ENCODE measurements at places on chromosomes 6 and 20. TPM values are rescaled to one million over a fixed set of nuclear protein-coding genes. Genes with fewer than 3 reads are reported as not detected.

GRCh38 chr6:22108199-22108598 lies 188.6 kb downstream of the PRL start:
- DNase-seq, result no peak

- no peak for DNase-seq
These were observed 290.9 kb downstream of the FARS2 start for GRCh38 chr6:5552243-5552642.

MAP7 gene
- 1.5 TPM for total RNA-seq

DNA sequence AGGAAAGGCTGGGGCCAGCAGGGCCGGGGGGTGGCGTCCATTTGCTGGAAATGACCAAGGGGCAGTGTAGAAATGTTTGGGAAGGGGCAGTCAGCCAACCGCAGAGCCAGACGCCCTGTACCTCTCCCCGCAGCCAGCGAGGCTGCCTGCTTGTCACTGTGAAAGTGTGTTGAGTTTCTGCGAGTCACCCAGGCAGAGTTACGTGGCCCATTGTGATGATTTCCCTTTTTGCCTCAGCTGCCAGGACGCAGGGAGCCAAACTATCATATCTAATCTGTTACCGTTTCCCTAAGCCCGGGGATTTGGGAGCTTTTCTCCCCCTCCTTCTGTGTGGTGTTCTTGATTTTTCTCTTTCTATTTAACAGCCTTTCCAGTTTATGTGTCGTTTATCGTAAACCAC lies 67.9 kb upstream of the STX16 start:
- DNase-seq, result peak; percentile 55

- no peak for DNase-seq
These were observed 16.6 kb upstream of the SCML4 start for GRCh38 chr6:107840636-107841274.

GRCh38 chr6:135904666-135905065 lies 53.2 kb downstream of the PDE7B start:
- DNase-seq, result no peak

HLA-DRA gene
- 94.0 TPM for total RNA-seq

TP53INP2 gene
- 117 TPM for total RNA-seq

- DNase-seq, result no peak
These were observed 532.2 kb downstream of the CDH26 start for GRCh38 chr20:60490217-60491050.

DNA sequence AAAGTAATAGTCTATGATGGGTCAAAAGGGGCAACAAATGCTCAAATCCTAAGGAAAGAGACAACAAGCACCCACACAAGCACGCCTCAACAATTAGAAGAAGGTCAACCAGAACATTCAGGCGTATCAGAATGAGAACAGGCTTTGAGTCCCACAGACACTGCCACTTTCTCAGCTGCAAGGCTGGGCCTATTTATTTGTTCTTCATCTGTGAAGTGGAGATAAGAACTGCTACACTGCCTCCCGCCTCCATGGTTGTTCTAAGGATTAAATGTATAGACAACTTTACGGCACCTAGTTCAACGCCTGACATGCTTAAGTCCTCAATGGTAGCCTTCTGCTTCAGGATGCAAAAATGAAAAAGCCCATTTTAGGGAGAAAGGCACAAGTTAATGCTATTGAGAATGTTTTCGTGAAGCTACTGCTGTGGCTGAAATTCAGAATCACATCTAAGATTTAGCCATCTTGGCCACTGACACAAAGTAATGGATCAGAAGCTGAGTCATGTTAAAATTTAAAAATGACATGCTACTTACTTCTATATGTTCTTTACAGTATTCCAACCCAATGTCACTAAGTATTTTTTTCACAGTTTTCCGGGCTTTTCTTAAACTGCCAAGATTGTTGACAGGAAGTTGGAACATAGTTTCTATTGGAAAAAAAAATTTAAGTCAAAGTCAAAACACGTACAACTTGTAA lies 27.7 kb downstream of the ADNP start:
- DNase-seq, result no peak

GRCh38 chr20:45342855-45343531 lies 5.2 kb downstream of the SDC4 start:
- DNase-seq, result no peak

GRCh38 chr6:122184401-122184827 lies 215.0 kb upstream of the HSF2 start:
- DNase-seq, result no peak

GRCh38 chr6:135162678-135163439 lies 18.2 kb upstream of the MYB start:
- no peak for DNase-seq

GRCh38 chr6:168678588-168678987 lies 237.6 kb downstream of the SMOC2 start:
- peak; percentile 33 for DNase-seq

PRPH2 gene
- 0.70 TPM for total RNA-seq

DNA sequence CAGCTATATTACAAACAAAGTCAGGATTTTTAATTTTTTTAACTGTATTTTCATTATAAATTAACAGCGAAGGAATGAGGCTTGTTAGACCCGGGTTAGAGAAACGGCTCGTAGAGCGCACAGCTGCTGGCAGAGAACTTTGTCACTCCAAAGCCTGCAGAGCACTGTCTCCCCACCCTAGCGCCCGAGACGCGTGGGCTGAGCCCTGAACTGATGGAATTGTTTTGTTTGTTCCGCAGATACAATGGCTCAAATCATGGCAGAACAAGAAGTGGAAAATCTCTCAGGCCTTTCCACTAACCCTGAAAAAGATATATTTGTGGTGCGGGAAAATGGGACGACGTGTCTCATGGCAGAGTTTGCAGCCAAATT lies 810 bp downstream of the LAMP5 start:
- no peak for DNase-seq

DNA sequence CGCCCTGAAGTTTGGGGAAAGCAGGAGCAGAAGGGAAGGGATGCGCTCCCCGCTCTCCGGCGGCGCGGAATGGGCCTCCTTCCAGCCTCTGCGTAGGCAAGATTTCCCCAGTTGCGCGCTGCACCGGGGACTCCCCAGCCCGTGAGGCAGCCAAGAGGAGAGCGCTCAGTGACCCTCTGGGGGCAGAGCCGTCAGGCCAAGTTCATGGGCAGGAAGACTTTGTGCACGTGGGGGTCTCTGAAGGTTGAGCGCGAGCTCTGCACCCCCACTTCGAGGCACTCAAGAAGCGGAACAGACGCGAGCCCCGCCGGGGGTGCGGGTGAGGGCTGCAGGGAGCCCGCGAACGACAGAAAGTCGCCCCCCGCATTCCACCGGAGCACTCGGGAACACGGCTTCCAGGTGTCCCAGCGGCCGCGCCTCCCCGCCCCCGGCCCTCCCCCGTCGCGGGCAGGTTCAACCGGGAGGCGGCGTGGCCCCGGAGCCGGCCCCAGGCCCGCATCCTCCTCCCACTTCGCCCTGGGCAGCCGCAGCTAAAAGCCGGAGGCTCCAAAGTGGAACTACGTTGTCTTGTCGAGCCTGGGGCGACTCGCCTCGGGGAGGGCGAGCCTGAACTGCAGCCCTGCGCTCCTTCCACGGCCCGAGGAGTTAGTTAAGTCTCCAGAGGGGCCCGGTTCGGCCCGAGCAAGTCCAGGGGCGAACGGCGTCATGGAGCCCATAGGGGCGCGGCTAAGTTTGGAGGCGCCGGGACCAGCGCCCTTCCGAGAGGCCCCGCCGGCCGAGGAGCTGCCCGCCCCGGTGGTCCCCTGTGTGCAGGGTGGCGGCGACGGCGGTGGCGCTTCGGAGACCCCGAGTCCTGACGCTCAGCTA lies at the start of gene PPP1R3G:
TSS of gene PPP1R3G (plus strand) at position 561 of the 867 bp plus-strand sequence. CDS start at position 706, 145 bp downstream.
- DNase-seq, result no peak

- DNase-seq, result no peak
These were observed 80.2 kb downstream of the CAP2 start for GRCh38 chr6:17473554-17473953.

DNA sequence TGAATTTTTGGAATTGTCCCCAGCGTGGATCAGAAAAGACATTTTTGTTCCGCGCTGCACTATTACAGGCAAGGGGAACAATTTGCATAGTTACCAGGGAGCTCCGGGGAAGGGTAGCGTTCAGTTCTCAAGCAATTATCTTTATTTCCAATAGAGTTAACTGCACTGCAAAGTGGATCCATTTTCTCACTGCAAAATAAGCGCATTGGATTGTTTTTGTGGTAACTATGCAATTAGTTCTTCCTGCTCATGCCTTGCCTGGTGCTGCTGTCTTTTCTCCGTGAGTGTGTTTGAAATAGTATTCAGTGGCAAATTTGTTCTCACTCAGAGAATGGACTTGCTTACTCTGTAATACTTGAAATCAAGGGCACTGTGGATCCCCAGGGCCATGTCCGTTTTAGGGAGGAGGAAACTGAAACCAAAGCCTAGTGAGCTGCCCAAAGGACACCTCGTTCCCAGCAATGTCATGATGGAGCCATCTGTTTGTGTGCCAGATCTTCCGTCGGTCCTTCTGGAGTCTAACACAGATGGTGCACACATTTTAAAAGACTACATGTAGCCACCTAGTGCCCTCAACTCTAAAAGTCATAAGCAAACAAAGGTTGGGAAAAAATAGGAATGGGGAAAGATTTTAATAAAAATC lies 7.4 kb upstream of the PCK1 start:
- DNase-seq, result no peak

PNPLA1 gene
- not detected for total RNA-seq

ACTL10 gene
- total RNA-seq, result 0.46 TPM

DNA sequence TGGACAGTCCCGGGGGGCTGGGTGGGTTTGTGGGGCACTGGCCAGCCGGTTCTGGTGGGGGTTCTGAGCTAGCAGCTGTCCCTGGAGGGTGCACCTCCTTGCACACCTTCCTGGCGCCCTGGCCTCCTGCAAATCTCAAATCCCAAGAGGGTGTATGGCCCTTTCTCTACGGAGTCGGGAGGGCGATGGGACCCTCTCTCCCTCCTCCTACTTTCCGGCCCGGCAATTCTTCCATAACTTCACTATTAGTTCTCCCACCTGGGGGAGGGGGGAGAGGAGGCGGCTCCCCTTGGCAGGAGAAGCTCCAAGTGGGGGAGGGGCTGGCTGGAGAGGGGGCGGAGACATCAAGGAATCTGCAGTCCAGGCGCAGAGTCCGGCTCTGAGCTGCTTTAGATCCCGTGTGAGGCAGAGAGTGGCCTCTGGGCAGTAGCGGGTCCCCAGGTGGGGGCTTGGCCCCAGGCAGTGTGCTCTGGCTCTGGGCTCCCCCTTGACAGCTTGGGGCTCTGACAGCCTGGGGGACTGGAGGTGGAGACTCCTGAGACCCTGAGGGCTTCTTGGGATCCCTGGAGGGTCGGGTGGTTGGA lies 1.4 kb upstream of the LAMA5 start:
- DNase-seq, result no peak

DNA sequence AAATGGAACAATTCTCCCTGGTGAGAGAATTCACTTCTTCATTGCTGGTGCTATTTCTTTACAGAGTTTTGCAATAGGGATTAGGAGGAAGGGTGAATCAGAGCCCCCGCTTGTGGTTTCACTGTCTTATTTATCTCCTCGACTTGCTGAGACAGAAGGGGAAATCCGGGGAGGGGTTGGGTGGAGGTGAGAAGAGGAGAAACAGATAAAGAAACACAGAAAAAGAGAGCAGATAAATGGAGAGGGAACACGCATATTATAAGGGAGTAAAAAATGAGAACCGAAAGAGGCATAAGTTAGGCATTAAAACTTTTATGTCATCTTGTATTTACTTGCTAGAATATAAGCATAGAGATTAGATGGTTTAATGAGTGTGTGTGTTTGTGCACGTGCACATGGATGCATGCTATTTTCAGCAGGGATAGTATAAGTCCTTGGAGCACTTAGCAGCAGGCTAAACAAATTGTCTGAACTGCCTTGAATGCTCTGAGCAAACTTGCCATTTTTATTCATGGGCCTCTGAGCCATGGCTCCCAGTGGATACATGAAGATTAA lies 105.0 kb downstream of the OLIG3 start:
- no peak for DNase-seq

DNA sequence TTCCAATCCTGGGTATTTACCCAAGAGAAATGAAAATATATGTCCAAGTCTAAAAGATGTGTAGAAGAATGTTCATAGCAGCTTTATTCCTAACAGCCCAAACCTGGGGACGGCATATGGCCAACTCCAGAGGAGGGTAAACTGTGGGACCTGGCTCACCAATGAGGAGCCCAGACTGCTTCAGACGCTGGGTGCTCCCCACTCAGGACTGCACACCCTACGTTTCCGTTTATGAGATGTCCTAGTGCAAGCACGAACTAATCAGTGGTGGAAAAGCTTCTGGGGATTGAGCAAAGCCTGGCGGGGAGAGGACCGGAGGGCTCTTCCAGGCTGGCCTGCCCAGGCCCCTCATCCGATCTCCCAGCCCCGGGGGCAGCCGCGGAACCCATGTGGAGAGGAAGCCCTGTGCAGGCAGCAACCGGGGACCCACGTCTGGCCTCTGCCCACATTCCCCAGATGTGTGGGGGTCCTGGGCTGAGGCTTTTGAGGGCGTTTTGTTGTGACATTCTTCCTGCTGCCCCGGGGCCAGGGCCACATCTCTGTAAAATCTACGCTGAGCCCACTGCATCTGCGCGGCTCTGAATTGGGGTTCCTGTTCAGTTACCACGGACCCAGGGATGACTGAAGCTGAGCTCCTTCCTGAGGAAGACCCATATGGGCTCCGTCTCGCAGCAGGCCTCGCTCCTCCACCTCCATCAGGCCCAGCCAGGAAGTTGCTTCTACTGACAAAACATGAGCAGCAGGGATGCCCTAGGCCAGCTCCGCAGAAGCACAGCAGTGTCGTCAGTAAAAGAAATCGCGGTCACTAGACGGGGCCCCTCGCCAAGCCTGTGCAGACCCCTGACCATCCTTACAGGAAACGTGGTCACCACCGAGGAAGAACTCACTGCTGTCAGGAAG lies 188.0 kb downstream of the DLL1 start:
- DNase-seq, result peak; percentile 74

EDN3 gene
- not detected for total RNA-seq

- no peak for DNase-seq
These were observed 43.3 kb downstream of the FYN start for GRCh38 chr6:111829998-111830397.

DNA sequence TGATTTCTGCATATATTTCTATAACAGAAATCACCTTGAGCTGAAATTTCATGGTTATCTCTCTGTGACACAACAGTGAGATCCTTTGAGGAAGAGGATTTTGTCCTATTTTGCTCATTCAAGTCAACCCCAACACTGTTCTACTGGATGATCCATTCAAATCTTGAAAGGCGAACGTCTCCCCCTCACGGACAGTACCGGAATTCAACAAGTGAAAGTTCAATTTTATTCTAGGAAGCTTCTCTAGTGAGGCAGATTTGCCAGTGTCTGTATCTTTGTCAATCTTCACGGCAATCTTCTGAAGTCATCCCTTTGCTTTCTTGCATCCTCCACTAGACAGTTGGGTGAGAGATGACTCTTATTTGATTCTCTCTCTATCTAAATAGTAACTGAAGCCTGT lies 91.7 kb upstream of the PDE7B start:
- no peak for DNase-seq

- DNase-seq, result no peak
These were observed 3.5 kb downstream of the NUP153 start for GRCh38 chr6:17703256-17703694.

TMEM151B gene
- 0.08 TPM for total RNA-seq

DNA sequence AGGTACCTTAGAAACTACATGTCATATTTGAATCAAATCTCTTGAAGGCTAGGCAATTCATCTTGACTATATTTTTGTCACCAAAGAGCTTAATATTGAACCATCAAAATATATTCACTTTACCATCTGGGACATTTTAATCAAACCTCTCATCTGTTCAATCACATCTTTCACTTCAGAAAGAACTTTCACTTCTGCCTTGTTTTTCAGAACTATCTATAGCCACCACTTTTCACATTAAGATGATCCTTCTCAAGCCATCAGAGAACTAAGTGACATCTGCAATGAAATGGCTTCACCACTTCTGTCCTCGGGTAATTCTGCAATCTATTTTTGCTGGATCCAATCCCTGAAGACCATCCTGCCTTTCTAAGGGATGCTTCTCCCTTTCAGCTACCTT lies 57.8 kb downstream of the OR2B2 start:
- DNase-seq, result no peak

Measured in cardiac septum (tissue), 1 donor.